ENCODE measurements at places on chromosomes 3 and 15.

- DNase-seq, result no peak
Measured at GRCh38 chr15:87556886-87557285, 699.7 kb downstream of the NTRK3 start.

GRCh38 chr3:155771126-155771525 lies 26.3 kb upstream of the PLCH1 start:
- DNase-seq, result no peak

DNA sequence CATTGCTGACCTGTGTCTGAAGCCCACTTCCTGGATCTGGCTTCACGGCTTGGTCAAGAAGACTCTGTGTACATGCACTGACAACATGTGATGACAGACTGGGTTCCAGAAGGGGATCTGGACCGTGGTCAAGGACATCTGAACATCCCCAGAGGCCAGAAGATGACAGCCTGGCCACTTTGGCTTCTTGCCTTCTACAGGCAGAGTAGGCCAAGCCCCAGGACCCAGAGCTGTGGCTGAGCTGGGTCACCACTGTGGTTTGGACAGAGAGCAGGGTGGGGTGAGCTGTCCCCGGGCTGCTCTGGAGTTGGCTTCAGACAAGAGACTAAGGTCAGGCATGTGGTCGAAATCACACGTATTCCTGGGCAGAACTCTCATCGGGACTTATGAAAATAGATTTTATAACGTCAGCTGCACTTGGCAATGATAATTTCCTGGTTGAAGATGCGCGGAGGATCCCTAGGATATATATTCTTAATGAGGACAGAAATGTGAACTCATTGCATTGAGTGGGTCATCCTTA lies 114.1 kb upstream of the FRMD4B start:
- DNase-seq, result peak; percentile 54

DNA sequence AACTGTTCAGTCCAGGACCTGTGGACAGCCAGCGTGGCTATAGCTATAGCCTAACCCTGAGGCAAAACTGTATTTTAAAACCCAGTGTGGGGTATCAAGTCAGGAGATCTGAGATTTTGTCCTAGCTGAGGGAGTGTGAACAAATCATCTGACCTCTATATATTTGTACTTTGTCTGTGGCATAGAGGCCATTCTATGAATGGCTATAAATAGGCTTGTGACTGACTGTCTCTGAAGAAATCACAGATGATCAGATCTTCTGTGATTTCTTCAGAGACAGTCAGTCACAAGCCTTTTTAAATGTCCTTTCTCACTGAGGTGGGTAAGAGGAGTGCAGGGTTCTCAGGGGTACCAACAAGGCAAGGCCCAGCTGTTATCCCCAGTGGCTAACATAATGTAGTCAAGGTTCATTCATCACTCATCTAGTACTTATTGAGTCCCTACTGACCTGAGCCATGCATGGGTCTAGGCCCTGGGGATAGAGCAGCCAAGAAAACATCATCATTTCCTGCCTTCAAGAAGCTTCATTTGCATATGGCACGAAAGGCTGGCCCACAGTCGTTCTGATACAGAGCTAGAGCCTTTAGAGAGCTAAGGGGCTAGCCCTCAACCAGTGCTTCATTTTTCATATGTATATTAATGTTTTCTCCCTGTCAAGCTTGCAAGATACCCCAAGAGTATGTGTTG lies 53.3 kb downstream of the TIPARP start:
- DNase-seq, result no peak

GRCh38 chr15:39682366-39682765 lies 100.3 kb downstream of the FSIP1 start:
- no peak for DNase-seq

DNA sequence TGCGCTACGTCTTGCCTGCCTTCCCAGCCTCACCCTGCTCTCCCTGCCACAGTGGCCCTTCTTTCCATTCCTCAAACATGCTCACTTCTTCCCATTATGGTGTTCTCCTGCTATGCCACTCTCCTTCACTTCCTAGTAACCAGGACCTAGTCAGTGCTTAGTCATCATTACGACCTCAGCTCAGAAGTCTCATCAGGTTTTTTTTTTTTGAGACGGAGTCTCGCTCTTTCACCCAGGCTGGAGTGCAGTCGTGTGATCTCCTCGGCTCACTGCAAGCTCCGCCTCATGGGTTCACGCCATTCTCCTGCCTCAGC lies 149.5 kb downstream of the GREM1 start:
- DNase-seq, result no peak

DNA sequence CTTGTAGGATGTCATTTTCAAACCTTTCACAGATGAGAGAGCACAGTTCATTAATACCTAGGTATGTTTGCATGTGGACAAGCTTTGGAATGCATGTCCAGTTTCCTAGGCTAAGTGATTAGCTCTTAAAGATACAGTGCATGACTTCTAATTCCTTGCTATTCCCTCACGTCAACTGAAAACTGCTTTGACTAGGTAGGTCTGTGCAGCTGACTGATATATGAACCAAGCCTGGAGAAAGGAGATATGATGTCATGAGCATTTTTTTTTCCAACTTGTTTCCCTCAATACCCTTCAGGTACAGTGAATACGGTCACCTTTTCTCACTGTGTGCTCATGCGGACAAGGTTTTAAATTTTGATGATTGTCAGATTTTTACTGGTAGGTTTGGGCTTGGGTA lies 41.6 kb upstream of the TASOR start:
- no peak for DNase-seq

Measured in stromal cell of bone marrow (primary cell).